T-cell (primary cell): ENCODE measurements at places on chromosomes 2 and 18.

DNA sequence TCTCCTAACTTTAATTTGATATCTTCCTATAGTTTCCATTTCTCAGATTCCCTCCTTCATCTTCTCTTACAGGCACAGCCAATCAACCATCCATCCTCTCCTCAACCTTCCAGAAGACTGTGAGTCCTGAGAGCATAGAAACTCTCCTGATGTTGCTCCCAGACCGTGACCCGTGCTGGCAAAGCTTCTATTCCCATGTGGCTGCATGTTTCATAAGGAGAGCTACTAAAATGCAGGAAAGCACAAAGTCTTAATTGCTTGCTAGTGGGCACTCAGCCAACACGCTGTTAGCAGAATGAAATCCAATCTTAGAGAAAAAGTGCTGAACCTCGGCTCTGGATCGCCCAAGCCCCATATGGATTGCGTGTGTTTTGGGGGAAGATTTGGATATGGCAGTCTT lies 1244.7 kb upstream of the ZEB2 start:
- no peak for DNase-seq

GRCh38 chr2:102027036-102027980 lies 35.5 kb downstream of the IL1R2 start:
- no peak for DNase-seq

GRCh38 chr2:163626639-163627109 lies 109.1 kb downstream of the FIGN start:
- no peak for DNase-seq

DNA sequence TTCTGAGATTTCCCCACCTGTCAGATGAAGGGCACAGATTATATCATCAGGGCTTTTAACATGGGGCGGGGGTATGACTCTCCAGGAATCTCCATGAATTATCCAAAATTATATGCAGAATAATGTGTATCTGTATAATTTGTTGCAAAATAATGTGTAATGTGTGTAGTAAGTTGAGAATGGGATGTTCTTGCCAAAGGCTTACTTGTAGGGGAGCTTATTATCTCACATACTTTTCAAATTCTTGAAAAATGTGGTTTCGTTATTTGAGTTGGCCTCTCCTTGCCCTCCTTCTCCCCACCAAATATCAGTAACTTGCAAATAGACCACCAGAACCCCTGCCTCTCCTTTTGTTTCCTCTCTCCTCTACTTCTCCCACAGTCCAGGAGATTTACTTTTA lies 35.6 kb downstream of the UBR3 start:
- no peak for DNase-seq

DNA sequence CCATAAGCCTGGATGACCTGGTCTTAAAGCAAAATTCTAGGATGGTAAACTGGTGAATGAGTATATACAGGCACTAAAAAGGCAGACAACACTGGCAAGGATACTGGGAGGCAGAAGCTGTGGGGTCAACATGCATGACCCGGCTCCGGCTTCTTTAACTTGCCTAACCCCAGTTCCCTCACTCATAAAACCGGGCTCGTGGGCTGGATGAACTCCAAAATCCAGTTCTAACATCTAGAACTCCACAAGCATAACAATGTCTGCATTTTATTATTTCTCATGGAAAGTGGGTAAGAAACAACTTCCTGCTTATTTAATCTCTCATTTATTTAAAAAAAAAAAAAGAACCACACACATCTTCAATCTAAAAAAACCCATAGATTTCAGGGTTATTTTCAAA lies 57.3 kb downstream of the FARSB start:
- no peak for DNase-seq

- DNase-seq = no peak
Measured at GRCh38 chr2:2832657-2833056, 501.6 kb upstream of the MYT1L start.

- DNase-seq = no peak
Measured at GRCh38 chr2:32732912-32733472, 105.1 kb downstream of the TTC27 start.

DNA sequence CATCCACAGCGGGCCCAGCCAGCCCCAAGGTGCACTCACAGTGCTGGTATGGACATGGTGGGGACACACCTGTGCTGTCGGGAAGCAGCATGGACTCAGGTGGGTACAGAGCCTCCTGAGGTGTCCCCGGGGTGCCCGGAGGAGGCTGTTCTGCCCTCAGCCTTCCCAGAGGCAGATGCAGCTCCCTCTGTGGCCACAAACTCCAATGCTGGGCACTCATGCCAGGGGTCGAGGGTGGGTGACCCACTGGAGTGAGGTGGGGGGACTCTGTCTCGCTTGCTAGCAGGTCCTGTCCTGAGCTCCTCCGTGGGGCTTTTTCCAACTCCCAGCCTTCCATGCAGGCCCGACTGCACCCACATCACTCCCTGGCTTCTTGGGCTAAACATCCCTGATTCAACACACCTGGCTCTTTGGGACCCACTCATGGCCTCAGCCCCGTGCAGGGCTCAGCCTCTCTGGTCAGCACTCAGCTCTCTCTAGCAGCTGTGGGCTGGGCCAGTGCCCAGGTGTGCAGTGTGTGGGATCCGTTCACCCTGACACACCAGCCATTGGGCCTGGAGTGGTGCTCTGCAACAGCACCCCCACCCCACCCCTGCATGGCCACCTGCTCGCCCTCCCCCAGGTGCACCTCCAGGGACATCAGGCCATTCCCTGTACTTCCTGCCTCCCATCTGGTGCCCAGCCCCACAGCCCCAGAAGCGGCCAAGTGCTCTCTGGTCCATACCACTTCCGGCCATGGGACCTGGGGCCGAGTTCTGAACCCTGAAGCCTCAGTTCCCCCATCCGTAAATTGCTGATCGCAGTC lies 16.0 kb downstream of the RAMP1 start:
- DNase-seq = no peak

DNA sequence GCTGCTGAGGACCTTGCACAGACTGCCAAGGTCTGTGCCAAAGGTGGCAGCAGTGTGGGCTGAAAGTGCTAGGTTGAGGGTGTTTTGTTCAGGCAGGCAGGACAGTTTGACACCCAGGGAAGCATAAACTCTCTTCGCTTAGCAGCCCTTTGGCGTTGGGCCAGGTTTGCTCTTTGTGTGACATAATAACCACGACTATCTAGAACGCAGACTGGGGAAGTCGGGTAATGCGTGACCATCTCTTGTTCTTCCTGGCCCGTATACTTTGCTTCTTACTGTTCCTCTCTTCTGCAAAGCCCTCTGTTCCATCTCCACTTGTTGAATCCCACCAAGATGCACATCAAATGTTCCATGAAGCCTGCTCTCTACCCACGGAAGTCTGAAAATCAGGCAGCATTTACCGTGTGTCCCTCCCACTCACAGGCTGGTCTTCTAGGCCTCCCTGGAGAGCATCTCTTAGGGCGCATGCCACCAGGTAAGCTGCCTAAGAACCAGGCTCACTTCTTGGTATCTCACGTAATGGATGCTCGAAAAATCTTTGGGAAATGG lies 96.7 kb upstream of the LMAN1 start:
- DNase-seq = no peak

DNA sequence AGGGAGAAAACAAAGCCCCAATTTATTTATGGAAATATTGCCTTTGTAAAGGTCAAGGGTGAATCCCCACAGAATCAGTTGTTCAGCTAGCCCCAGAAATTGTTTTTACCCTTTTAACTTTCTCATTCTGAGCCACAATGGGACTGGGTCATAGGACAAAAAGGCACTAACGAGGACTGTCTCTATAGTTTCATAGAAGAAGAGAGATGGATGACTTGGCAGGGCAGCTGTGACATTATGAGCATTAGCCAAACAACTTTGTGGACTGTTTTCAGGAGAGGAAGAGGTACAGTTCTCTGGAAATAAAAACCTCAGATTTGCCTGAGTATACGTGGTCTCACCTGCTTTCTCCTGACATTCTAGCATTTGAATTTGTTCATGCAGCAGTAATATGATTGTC lies 1155.8 kb upstream of the CHAC2 start:
- no peak for DNase-seq

- no peak for DNase-seq
Measured at GRCh38 chr18:59150236-59150635, 10.6 kb downstream of the SEC11C start.

DNA sequence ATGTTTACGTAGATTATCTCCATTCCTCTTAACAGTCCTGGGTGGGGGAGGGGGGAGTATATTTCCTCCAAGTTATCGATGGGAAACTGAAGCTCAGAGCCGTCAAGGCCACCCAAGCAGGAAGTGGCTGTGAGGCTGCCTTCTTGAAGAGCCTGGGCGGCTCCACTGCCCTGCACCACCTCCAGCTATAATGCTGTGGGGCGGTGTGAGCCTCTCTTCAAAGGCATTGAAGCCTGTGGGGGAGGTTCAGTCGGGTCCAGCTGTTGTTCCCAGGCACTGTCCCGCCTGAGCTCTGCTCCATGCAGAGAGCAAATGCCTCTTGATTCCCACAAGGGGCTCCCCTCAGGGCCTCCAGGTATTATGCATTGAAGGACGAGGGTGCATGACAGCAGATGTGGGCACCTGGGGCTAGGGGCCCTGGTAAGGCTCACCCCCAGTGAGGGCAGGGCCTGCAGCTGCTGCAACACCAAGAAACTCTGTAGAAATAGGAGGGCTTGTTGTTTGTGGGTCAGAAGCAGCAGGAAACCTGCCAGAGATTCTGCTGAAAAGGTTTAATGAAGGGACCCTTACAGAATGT lies 29.5 kb upstream of the LAPTM4A start:
- no peak for DNase-seq
